ENCODE measurements at places on chromosomes 3 and 15.
A peak's percentile ranks its signal among the peaks of the same experiment; 100 is the strongest.

- no peak for DNase-seq
Measured at GRCh38 chr3:49022688-49023171, 809 bp downstream of the NDUFAF3 start.

- DNase-seq, result no peak
Measured at GRCh38 chr15:93173369-93173768, 84.4 kb upstream of the RGMA start.

GRCh38 chr15:49901321-49901720 is 217.7 kb downstream of the ATP8B4 start:
- DNase-seq, result no peak

DNA sequence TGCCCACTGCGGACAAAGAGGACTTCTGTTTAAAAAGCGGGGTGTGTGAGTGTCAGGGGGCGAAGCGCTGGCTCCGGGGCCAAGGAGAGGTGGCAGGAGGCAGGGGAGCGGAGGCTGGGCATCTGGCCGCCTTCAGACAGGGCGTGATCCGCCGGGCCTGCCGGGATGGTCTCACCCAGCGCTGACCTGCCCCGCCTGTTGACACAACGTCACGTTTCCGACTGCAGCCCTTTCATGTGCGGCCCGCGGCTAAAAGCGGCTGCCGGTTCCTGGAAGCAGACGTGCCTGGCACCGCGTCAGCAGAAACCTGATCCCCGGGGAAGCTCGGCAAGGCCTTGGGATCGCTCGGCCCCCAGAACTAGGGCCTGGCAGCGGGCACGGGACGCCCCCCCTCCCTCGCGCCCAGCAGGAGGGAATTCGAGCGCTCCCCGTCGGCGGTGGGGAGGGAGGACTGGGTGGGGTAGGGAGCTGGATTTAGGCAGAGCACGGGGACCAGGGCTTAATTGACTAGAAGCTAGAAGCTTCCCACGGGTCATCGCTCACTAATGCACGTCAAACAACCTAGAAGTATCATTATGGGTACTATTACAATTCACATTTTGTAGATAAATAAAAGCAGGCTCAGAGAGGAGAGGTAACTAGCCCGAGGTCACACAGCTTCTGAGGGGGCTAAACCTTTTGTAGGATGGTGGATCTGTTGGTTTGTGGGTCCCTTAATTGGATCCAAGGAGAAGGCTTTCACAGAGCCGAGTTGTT is 7.7 kb downstream of the BHLHE40 start:
- peak; percentile 78 for DNase-seq
